HT-29 (cell line): ENCODE measurements at places on chromosomes 4 and X. TPM values are rescaled to one million over a fixed set of nuclear protein-coding genes. Genes with fewer than 3 reads are reported as not detected.
A peak's percentile ranks its signal among the peaks of the same experiment; 100 is the strongest.

GRCh38 chr4:6887591-6888371, 21.8 kb upstream of the TBC1D14 start:
- no peak for DNase-seq

- no peak for DNase-seq
Measured at GRCh38 chrX:8204169-8204935, 33.3 kb upstream of the VCX2 start.

The SLC6A8 gene
- total RNA-seq, result 98.8 and 127 TPM in 2 replicates

The GYPE gene
- not detected in 2 replicates for total RNA-seq

DNA sequence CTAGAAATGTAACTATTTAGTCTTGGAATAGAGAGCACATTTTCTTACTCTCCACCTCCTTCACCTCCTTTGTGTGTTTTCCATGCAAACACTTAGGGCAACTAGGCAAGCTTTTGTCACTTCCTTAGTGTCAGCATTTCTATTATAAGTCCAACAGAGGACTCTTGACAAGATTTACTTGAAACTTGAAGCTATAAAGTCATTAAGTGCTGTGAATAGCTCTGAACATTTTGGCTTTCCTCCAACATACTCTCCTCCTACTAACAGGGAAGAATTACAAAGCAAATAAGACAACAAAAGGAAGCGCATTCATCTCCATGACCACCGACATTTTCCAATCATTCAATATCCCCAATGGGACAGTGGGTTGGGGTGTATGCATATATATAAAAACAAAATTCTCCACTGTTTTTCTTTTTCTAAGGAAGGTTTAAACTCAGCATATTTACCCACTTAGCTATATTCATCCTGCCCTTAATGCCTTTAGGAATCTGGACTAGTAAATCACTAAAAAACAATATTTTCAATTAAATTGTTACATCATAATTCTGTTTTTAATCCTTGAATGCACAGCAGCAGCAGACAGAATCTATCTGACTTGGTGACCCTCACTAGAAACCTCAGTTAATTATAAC, 264.6 kb downstream of the SNCA start:
- DNase-seq, result peak; percentile 81

The TSPAN6 gene
- total RNA-seq, result 9.2 and 9.5 TPM in 2 replicates

The CCKAR gene
- not detected in 2 replicates for total RNA-seq

- DNase-seq, result no peak
Measured at GRCh38 chr4:56360071-56360470, 27.2 kb downstream of the AASDH start.

GRCh38 chrX:30618160-30618765, 35.0 kb upstream of the GK start:
- DNase-seq, result no peak

DNA sequence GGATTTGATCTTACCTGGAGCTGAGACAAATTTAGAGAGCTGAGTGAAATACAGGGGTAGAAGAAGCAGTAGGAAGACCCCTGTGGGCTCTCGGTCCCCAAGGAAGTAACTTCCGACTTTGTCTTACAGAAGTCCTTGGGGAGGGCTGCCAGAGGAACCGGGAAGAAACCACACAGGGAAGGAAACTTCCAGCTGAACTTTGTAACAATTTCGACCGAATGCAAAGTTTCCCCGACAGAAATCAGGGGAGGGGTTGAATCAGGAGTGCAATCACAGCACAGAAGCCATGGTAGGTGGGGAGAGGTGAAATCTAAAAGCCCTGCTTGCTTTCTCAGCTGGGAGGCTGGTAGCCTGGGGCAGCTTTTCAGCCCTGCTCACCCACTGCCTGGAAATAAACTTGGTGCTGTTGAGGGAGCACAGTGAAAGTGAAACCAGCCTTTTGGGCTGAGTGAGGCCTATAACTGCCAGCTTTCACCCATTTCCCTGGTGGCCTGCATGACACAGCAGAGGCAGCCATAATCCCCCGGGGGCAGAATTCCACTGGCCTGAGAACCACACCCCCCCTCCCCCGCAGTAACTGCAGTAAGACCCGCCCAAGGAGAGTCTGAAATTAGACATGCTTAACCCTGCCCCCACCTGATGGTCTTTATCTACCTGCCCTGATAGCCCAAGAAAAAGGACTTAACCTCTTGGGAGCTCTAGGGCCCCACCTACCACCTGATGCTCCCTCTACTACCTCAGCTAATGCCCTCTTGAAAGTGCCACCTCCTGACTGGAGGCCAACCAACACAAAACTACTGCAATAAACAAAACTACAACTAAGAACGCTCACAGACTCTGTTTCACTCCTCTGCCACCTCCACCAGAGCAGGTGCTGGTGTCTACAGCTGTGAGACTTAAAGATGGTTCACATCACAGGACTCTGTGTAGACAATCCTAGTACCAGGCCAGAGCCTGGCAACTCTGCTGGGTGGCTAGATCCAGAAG, 248.2 kb downstream of the PARM1 start:
- peak; percentile 42 for DNase-seq

- no peak for DNase-seq
Measured at GRCh38 chr4:97912156-97912555, 231.1 kb downstream of the STPG2 start.

GRCh38 chr4:52685316-52685715, 26.2 kb upstream of the USP46 start:
- DNase-seq, result no peak

The CFP gene
- 0.21 and 0.56 TPM in 2 replicates for total RNA-seq

- DNase-seq, result no peak
Measured at GRCh38 chr4:17448689-17449088, 63.2 kb downstream of the QDPR start.

DNA sequence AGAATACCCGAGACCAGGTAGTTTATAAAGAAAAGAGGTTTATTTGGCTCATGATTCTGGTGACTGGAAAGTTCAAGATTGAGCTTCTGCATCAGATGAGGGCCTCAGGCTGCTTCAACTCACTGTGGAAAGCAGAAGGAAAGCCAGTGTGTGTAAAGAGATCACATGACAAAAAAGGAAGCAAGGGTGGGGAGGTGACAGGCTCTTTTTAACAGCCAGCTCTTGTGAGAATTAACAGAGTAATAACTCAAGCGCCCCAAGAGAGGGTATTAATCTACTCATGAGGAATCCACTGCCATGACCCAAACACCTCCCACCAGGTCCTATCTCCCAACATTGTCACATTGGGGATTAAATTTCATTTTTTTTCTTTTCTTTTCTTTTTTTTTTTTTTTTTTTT, 6.3 kb upstream of the YIPF6 start:
- no peak for DNase-seq

DNA sequence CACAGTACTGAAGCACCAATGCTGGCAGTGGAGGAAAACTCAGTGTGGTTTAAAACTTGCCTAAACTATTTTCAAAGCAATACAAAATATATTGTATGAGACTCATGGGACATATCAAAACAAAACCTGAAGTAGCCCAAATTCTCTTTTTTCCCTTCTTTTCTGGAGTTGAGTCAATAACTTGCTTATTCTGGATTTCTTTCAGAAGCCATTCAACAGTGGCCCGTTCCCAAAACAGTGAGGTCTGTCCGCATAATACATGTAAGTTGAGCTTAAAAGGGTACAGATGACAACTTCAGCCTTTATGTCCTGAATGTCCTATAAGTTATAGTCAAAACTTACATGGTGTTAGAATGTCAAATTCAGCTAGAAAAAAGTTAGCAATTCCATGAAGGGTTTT, 100.8 kb downstream of the SHISA3 start:
- DNase-seq, result no peak

DNA sequence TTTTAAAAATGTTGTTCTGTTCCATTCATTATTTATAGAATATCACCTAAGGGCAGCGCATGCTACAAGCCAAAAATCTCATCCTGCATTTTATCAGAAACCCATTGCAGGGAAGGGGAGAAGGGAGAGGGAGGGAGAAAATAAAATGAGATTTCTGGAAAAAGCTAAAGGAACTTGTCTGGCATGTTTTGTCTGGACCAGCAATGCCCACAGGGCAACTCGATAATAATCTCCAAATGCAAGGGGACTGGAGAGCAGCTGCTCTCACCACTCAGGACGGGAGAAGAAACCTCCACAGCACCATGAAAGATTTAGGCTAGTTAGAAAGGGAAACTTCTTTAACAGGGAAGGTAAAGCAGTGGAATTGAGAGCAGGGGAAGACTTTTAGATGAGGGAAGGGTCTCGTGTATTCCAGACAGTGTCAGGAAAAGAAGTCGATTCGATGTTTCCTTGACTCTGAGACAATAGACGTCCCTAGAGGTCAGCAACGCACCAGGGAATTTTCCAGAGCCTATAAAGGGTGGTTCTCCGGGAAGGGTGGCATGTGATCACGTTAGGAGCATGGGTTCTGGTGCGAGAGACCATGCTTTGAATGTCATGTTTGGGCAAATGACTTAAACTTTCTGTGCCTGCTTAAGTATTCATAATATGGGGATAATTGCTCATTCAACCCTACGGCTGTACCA, 132.2 kb upstream of the NDP start:
- DNase-seq, result peak; percentile 15

GRCh38 chrX:117972711-117973109, 143.9 kb downstream of the KLHL13 start:
- DNase-seq, result no peak

DNA sequence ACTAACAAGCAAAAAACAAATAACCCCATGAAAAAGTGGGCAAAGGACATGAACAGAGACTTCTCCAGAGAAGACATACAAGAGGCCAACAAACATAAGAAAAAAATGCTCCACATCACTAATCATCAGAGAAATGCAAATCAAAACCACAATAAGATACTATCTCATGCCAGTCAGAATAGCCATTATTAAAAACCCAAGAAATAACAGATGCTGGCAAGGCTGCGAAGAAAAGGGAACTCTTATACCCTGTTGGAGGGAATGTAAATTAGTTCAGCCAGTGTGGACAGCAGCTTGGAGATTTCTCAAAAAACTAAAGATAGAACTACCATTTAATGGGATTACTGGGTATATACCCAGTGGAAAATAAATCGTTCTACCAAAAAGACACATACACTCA, 79.6 kb downstream of the MAPK10 start:
- no peak for DNase-seq

DNA sequence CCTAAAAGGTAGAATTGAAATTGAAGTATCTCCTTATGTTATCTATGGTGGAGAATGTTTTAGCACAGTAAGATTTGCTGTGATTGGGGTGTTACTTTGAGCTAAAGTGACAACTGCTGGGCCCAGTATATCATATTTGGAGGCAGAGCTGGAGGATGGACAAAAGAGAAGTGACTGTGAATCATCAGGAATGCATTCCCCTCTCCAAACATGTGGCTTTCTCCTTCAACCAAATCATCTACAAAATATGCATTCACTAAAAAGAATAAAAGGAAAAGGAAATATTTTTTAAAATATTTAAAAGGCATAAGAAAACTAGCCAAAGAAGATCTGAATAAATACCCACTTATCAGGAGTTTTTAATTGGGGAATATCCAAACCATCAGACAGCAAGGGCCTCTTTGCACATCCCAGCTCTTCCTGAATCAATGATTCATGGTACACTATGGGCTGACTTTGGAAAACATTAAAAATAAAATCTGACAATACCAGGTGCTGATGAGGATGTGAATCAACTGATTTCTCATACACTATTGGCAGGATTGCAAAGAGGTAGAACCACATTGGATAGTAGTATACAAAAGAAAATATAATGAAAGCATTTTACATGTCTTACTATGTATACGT, 671.7 kb upstream of the NR3C2 start:
- no peak for DNase-seq

DNA sequence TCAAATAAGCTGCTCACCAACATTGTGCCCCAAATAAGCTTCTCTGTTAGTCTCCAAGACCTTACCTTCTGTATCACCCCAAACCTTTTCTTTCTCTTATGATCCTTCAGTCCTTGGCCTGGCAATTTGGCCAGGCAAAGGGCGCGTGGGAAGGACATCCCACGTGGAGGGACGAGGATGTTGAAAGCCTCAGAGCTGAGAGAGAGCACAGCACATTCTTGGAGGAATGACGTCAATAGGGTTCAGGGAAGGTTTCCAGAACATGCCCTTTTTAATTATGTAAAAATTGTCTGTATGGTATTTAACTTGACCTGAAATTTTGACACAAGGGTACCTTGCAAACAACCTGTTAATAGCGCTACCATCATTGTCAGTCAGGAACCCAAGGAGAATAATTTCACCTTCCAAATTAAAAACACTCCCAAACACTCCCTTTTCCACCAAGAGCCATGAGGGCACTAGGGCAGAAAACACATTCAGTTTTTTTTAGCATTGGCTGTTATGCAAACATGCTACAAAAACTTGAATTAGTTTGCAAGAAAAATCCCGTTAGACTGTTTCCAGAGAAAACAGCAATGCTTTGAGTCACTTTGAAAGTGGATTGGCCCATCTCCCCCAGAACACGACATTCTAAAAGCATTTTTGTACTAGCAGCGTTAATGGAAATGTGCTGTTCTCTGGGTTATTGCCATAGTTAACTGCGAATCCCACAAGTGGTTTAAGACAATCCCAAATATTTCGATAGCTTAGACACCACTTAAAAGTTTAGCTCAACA, 183.2 kb upstream of the PUDP start:
- DNase-seq, result no peak

The BEX5 gene
- total RNA-seq, result not detected in 2 replicates

The CYTL1 gene
- not detected in 2 replicates for total RNA-seq

The RAB39B gene
- total RNA-seq, result not detected in 2 replicates

DNA sequence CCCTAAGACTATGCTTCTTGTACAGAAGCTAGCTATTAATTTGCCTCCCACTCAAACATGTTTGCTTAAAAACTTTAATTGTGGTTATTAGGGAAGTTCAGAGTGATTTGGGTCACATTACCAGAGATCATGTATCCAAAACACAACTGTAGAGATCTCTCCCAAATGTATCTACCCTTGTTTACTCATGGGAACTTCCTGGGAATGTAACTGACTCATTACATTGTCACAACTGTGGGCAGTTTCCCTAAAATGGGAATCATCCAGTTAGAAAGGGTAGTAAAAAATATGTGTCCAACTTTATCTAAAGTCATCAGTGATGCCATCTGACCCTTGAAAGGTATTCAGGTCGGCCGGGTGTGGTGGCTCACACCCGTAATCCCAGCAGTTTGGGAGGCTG, 40.3 kb upstream of the GLRA3 start:
- DNase-seq, result no peak

DNA sequence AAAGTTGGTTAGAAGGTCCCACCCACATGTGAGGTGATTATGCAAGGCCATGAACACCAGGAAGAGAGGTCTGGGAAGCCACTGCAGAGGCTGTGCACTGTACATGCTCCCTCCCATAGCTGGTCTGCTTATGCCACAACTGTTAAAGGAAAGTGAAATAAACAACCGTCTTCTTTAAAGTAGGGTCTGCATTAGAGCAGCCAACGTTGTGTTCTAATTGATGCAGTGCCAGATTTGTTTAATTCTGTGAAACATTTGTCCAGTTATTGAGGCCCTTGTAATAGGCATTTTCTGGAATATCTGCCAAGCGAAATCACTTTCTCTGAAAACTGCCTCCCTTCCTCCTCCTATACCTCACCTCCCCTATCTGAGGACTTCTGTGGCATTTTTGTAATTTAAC, 224.0 kb upstream of the LNX1 start:
- no peak for DNase-seq

The F11 gene
- not detected in 2 replicates for total RNA-seq

The ACOT9 gene
- 6.1 and 6.7 TPM in 2 replicates for total RNA-seq

GRCh38 chr4:11624370-11624769, 195.7 kb upstream of the HS3ST1 start:
- peak; percentile 22 for DNase-seq
